ENCODE measurements at places on chromosomes 12 and 14.
A peak's percentile ranks its signal among the peaks of the same experiment; 100 is the strongest.

DNA sequence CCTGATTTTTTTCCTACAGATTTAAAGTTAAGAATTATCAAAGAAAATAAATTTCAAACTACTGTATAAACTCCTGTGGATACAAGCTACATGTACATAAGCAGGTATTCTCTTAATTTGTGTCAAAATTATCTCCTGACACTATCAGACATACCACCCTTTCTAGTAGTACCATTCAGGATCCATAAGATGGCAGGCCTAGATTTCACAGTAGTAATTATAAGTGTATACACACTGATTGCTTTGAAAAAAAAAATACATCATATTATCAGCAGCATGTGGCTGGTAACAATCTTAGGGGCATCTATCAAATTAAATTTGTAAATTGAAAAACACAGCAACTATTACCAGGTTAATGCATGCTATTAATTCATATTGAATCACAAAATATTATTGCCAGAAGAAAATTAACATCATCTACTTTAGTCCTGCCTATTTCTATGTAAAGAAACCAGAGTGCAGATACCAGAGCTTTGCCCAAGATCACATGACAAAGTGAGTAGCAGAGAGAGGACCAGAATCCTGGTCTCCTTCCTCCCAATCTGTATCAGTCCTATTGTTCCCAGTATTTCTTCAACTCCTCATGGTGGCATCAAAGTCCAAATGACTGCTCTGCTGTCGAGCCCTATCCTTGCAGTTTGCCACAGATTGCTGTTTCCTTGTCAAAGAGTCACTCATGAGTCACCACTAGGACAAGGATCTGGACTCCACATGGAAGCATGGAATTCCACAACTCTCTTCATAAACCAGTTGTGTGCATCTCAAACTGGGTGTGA lies 27.7 kb upstream of the CALM1 start:
- DNase-seq: no peak

DNA sequence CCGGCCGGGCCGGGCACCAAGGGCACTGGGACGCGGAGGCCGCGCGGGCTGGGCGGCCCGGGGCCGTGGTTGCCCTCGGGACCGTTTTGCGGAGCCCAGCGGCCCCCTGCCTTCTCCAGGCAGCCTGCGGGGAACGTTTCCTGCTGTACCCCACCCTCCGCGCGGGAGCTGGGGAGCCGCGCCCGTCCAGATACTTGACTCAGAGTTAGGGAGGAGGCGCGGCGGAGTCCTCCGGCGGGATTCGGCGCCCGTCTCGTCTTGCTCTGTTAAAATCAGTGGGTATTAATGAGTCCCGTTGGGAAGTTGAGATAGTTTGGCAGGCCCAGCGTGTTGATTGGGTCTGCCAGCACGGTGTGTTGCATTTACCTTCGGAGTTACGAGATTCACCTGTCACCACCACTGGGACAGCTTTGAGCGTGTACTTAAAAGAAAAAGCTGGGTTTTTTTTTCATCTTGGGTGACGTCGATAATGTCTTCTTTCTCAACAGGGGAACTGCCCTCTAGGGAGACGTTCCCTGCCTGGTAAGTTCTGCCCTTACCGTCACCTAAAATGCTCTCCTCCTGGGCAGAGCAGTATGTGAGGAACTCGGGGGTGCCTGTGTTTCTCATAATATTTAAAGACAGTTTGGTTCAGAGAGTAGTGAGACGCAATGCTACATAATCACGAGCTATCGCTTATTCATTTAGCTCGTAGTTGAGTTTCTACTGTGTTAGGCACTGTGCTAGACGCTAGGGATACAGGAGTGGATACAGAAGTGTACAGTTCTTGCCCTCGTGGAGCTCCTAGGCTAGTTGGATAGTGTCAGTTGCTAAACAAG lies 596 bp downstream of the DLST start:
- peak; percentile 30 for DNase-seq

- peak; percentile 61 for DNase-seq
These were observed at the start of gene GALNT4 for GRCh38 chr12:89524541-89525304. TSS of gene GALNT4 (minus strand) at chr12:89524796. CDS start at chr12:89524549, 247 bp downstream.

- no peak for DNase-seq
These were observed 42.9 kb upstream of the PPM1H start for GRCh38 chr12:62977883-62978282.

DNA sequence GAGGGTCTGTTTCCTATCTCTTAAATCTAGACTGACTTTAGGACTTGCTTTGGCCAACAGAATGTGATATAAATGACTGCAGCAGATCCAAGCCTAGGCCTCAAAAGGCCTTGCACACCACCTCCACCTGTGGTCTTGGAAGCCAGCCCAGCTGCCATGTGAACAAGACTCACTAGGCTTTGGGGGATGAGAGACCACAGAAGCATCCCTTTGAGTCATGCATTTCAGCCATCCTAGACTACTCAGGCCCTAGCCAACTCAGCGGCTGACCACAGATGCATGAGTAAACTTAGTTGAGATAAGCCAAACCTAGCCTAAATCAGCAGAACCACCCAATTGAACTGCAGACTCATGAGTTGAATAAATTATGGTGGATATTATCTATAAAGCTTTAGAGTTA lies 87.7 kb downstream of the KCNH5 start:
- DNase-seq: no peak

- no peak for DNase-seq
These were observed 695.8 kb downstream of the RPS29 start for GRCh38 chr14:48890333-48890732.

Data from stimulated activated CD8-positive, alpha-beta memory T cell treated with anti-CD3 and anti-CD28 coated beads, Interleukin-7, amount 100 ng/mL, for 4 hours (primary cell).